ENCODE measurements at places on chromosomes 11 and 22.

- DNase-seq, result peak; percentile 75
Observed at GRCh38 chr22:37643225-37643847, 3.9 kb downstream of the SH3BP1 start.

GRCh38 chr22:35076630-35077029 is 10.7 kb downstream of the ISX start:
- DNase-seq, result no peak

DNA sequence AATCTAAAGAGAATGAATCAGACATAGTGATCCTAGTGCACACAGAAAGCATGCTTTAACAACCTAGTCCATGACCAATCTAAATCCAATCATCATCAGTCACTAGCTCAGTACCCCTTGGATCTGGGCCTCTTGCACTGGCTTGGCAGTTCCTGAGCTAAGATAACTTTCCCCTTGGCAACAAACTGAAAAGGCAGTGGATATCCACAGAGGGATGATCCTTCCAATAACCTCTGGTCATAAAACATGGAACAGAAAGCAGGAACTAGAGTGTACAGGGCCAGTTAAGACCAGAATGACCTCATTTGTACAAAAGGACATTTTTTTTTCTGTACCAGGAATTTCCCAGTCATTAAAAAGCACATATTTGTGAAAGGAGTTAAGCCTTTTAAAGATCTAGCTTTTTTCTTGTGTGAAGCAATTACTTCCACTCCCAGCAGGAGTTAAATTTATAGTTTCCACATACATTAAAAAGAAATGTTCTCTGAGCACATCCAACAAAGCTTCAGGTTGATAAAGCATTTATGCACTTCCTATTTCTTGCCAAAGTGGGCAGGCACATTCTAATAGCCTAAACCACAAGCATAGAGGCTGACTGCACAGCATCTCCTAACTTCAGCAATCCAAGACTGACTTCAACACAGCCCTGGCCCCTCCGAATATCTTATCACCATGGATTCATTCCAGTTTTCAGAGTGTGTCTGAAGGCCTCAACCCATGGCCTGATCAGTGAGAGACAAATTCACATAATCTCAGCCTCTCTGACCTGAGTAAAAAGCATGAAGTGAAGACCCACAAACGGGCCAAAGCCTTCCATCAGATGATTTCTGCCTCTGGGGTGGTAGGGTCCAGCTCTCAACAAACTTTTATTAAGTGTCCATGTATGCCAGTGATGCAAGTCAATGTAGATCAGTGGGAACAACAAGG is 29.9 kb downstream of the GUCY1A2 start:
- DNase-seq, result peak; percentile 13

GRCh38 chr22:25818541-25818940 is 76.6 kb downstream of the MYO18B start:
- DNase-seq, result no peak

DNA sequence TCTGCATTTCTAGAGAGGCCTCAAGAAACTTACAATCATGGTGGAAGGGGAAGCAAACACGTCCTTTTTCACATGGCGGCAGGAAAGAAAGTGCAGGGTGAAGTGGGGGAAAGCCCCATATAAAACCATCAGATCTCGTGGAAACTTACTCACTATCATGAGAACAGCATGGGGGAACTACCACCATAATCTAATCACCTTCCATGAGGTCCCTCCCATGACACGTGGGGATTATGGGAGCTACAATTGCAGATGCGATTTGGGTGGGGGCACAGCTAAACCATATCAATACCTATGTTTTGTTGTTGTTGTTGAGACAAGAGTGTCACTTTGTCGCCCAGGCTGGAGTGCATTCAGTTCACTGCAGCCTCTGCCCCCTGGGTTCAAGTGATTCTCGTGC is 29.9 kb downstream of the SFI1 start:
- DNase-seq, result no peak

- no peak for DNase-seq
Observed at GRCh38 chr11:2933375-2934020, 4.3 kb upstream of the PHLDA2 start.

GRCh38 chr11:85118151-85118550 is 509.0 kb downstream of the DLG2 start:
- DNase-seq, result no peak

GRCh38 chr11:100726680-100727079 is 39.6 kb downstream of the ARHGAP42 start:
- DNase-seq, result no peak

GRCh38 chr11:100229086-100229485 is 458.0 kb upstream of the ARHGAP42 start:
- no peak for DNase-seq

DNA sequence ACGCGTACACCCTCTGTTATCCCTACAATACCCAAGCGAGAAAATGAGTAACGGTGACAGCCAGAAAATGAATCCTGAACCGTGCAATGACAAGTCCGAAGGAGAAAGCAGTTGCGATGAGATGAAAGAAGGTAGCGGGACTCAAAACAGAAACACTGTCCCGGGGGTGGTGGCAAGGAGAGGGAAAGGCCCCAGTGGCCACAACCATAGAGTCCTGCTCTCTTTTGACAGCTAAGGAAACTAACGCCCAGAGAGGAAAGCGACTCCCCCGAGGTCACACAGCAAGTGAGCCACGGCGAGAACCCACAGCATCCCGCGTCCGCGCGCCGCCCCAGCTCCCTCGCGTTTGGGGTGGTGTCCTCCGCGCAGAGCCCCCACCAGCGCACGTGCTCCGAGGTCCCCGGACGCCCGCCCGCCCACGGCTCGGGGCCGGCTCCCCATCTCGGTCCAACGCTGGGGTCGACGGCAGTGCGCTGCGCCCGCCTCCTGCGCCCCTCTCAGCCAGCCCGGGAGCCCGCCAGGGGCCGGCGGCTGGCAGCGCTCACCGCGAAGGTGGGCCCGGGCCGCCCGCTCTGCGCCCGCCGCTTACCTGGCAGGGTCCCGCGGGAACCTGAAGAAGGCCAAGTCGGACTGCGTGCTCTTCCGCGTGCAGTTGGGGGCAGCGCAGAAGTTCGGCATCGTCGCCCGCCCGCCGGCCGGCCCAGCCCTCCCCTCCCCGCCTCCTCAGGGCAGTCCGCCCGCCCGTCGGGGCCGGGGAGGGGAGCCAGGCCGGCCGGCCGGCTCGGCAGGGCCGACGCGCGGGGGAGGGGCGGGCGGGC is 564 bp downstream of the THAP12 start:
- no peak for DNase-seq

DNA sequence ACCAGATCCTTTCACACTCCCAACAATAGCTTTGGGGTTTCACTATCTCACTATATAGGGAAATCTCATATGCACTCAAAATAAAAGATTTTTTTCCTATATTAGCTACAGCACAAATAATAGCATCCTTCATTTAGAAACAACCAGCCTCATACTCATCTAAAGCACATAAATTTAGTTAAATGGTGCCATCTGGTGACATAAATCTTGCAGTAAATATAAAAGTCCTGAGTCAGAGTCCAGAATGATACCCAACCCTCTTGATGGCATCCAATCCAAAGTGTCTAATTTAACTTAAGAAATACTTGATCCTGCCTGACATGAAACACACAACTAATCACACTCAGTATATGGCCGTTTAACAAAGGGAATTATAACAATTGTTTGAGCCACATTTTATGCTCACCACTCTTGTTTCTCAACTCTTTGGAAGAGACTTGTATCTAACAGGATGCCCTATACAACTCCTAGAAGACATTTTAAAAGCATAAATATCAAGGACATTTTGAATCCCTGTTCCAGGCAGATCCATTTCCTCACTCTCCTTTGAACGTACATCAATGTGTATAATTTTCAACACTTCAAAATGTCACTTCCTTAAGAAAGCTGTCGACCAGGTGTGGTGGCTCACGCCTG is 36.2 kb downstream of the DLG2 start:
- peak; percentile 14 for DNase-seq

- no peak for DNase-seq
Observed at GRCh38 chr11:92697461-92698312, 271.8 kb upstream of the MTNR1B start.

GRCh38 chr11:61340979-61341378 is 8.0 kb downstream of the TKFC start:
- no peak for DNase-seq

DNA sequence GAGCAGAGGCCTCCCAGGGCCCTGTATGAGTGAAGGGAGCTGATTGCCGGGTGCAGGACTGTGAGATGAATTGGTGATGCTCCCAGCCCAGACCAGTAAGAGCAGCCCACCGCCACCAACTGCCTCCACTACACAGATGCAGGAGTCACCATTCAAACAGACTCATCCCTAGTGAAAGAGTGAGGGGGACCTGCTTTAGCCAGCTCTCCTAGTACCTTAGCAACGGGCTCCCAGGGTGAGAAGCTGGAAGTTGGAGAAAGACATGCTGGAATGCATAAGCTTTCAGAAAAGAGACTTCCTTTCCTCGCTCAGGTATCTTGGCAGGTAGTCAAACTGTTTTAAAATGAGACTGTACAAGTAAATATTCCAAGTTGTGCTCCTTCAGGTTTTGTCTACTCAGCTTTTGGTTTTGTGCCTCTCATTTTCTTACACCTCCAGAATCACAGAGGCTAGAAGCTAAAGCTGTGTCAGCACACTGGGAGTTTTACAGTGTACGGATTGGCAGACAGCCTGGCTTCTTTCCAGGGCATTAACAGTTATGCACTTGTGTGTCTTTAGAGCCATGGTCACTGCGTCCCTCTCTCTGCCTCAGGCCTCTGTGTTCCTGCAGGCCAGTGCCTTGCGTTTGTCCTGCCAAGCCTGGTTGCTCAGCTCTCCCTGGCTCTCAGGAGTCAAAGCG is 146.2 kb downstream of the ATXN10 start:
- DNase-seq, result no peak

DNA sequence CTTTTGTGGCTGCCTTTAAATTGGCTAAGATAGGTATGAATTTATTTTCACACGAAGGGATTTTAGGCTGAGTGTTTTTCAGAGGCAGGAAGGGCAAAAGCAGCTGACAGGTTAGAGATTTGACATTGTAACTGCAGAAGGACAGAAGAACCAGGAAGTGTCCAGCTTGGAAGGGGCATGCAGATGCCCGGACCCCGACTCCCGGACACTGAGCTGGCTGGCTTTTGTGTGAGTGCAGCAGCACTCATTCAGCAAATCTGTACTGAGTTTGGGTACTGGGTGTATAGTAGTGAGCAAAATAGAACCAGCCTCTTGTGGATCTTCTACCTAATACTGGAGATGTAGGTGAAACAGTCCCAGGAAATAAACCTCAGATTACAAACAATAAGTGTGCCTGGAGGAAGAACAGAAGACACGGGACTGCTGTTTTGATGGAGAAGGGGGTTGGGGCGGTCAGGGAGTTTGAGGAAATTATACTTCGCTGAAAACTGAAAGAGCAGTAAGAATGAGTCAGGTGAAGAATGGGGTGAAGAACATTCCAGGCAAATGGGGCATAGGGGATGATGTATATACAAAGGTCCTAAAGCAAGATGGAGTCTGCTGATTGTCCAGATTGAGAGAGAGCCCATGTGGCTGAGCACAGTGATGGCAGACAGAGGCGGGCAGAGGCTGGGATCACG is 64.6 kb downstream of the PPFIBP2 start:
- no peak for DNase-seq

DNA sequence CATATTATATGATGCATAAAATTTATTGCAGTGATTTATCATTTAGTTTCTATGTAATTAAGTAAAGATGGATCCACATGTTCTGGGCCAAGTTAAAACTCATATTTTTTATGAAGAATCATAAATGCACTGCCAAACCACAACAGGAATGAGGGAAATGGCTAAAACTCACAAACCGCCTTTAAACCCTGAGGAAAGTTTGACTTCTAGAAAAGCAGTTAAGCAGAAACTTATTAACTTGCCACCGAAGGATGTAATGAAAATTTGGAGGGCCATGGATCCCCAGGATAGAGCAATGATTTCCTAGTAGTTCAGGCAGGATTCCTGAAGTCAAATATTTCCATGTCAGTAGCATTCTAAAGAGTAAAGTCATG is 218.3 kb upstream of the CTSC start:
- DNase-seq, result no peak

- no peak for DNase-seq
Observed at GRCh38 chr11:126122863-126123262, 60.2 kb upstream of the CDON start.

DNA sequence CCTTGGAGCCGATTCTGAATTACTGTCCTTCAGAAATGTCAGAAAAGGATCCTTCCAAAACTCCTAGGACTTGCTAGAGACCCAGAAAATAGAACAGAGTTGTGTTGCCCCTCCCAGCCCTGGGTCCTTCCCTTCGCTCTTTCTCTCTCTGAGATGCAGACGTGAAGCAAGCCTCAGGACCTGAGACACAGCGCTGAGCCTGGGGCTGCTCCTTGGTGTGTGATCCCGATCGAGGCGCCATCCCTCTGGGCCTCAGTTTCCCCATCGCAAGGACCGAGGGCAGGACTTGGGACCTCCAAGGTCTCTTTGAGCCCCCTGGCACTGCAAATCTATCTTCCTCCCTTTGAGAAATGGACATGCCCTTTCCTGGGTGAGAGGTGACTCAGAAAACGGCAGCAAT is 533.5 kb downstream of the TBC1D22A start:
- DNase-seq, result no peak

DNA sequence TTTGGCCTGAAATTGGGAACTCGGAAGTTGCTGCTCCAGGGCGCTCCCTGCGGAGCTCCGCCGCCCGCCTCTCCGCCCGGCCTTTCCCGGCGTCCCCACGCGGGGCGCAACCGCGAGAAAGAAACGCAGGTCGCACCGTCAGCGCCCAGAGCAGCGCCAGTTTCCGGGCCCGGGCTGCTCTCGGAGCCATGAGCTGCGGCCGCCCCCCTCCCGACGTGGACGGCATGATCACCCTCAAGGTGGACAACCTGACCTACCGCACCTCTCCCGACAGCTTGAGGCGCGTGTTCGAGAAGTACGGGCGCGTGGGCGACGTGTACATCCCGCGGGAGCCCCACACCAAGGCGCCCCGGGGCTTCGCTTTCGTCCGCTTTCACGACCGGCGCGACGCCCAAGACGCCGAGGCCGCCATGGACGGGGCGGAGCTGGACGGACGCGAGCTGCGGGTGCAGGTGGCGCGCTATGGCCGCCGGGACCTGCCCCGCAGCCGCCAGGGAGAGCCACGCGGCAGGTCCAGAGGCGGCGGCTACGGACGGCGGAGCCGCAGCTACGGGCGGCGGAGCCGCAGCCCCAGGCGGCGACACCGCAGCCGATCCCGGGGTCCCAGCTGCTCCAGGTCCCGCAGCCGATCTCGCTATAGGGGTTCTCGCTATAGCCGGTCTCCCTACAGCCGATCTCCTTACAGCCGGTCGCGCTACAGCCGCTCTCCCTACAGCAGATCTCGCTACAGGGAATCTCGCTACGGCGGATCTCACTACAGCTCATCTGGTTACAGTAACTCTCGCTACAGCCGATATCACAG is 521 bp downstream of the SRSF8 start:
- DNase-seq, result peak; percentile 87

DNA sequence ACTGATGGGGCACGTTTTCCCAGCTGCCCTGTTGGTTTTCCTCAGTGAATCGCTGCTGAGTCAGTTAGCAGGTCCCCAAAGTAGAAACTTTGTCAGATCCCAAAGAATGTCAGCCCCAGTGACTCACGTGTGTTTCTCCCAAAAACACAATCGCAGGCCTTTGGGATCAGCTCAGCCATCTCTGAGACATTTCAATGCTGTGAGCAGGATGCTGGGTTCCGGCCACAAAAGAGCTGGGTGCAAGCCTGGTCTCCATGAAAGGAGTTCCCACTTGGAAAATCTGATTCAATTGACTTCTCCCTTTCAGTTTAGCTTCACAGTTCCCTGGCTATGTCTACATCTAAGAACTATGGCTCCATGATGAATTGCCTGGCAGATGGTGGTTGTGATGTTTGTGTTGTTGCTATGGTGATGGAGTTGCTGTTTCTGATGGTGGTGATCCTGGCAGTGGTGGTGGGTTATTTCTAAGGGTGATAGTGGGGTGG is 28.0 kb downstream of the MYEOV start:
- no peak for DNase-seq

- DNase-seq, result no peak
Observed at GRCh38 chr11:95577716-95578460, 211.7 kb downstream of the FAM76B start.

Data from large intestine (tissue), 12 donors.